ENCODE measurements at places on chromosomes 2 and 18. TPM values are rescaled to one million over a fixed set of nuclear protein-coding genes. Genes with fewer than 3 reads are reported as not detected.

Gene COL5A2
- total RNA-seq = 891 TPM

Gene GPBAR1
- total RNA-seq = not detected

Gene ST8SIA5
- total RNA-seq = not detected

Gene ZSCAN30
- 8.3 TPM for total RNA-seq

Gene GALNT13
- total RNA-seq = under 0.01 TPM

Gene VWA3B
- not detected for total RNA-seq

Gene NOL4
- total RNA-seq = not detected

Gene PRKAG3
- total RNA-seq = not detected

Gene LANCL1
- total RNA-seq = 24.0 TPM

Data from cardiac atrium fibroblast (primary cell).